HuH-7 (cell line): ENCODE measurements at places on chromosomes 6 and 20.

DNA sequence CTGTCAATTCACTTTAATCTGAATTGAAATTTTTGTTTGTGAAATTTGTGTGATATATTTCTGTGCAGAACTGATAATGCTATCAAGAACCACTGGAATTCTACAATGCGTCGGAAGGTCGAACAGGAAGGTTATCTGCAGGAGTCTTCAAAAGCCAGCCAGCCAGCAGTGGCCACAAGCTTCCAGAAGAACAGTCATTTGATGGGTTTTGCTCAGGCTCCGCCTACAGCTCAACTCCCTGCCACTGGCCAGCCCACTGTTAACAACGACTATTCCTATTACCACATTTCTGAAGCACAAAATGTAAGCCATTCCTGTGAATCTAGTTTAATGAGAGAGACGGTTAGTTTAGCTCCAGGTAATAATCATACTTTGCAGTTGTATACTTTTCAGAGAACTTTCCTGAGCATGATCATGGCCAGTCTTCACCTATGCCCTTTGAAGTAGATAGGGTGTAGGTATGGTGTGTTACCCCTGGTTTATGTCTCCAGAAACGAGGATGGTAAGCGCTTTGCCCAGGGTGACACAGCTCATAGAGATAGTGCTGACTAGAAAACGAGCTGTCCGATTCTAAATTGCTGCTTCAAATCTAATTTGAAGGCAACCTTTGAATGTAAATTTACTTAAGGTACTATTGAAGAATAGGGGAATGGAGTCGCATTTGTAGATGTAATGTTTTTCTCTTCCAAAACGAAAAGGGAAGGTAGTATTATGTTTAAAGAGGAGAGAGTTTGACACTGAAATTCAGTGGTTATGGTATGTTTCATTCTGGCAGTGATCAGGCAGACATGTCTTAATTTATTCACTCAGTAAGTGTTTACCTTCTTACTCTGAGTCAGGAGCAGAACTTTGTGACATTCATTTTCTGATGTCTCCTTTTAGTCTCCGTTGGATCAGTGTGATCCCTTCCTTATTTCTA lies 11.4 kb downstream of the MYB start:
- DNase-seq, result no peak

DNA sequence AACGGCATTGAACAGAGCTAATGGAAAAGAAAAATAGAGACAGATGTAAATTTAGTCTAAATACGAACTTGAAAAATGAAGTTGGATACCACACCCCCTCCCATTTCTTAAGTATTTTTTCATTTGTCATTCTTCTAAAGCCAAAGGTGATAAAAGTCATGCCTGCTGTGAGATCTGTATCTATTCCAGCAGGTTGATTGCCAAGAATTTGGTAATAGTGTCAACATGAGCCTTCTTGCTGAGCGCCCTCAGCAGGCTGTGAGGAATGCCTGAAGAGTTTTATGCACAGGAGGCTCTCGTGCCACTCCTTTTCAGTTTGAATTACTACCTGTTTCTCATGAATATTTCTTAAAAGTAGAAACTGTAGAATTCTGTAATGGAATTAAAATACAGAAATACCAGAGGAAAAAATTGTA lies 165.4 kb downstream of the QKI start:
- no peak for DNase-seq

DNA sequence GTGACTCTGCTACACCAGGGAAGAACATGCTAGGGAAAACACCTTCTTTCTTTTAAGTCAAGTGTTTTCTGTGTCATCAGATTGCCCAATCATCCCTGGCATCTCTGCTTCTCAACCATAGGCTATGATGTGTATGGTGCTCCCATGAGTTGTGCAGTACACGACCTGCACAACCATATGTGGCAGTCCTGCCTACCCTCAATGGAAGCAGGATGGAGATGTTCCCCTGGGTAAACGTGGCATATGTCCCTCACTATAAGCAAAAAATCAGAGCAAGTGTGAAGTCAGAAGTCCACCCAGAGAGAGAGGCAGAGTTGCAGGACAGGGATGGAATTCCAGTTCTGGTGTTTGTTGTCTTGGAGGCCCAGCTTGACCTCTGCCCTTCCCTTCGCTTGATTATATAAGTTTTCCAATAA lies 10.3 kb upstream of the SNHG17 start:
- DNase-seq, result no peak

- DNase-seq, result no peak
These were observed 17.4 kb downstream of the FOXO3 start for GRCh38 chr6:108578166-108578565.

DNA sequence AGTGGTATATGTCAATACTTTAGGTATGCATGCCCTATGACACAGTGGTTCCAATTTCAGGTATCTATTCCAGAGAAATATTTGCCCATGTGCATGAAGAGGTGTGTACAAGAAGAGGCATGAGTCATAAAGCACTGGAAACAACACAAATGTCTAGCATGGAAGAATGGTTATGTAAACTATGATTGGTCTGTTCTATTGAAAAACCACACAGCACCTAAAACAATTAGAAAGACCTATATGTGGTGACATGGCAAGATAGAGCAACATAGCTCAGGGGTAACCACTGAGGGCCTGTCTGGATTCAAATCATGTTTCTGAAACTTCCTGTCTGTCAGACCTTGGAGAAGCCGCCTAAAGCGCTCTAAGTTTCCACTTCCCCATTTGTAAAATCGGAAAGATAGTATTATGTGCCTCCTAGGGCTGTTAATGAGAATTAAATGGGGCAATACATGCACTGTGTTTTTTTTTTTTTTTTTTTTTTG lies 76.0 kb upstream of the SHLD1 start:
- DNase-seq, result no peak

DNA sequence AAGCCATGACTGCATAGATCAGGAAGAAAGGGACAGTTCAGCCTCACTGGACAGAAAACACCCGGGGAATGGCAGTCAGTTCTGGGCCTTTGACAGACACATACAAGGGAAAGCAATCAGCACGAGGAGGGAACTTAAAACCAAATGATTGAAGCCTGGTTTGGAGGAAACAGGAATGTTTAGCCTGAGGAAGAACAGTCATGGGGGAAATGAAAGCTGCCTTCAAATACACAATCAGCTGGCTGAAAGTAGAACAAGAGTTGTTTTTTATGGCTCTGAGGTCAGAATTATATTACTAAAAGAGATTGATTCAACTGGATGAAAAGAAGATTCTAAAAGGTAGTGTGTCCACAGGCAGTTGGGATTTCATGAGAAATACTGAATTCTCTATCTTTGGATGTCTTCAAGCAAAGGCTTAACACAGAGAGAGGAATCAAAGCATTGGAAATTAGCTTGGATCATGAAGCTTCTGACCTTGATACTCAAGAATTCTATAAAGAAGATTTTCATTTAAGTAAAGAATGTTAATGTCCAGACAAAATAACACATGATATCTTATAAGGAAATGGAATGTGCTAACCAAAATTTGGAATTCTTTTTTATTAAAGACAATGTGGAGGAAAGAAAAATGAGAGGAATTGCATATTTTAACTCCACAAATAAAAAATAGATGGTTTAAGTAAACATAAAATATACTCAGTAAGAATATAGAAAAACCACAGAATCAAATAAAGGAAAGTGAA lies 216.6 kb downstream of the IBTK start:
- no peak for DNase-seq
